NCI-H82 (cell line): ENCODE measurements at places on chromosomes 6 and 20.

DNA sequence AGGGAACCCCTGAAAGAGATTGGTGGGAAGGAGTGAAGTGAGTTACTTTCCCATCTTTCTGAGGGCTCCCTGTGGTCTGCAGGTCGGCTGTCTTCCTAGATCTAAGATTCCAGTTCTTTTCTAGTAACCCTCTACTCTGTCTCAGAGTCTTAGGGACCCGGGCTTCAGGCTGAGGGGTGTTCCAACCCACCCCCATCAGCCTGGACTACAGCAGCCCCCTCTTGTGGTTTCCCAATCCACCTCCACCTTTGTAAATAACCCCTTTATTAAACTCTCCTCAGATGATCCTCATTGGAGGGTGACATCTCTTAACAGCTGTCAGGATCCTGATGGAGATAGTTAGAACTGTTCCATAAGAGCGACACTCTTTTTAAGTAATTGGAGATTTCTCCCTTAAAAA lies 300.4 kb downstream of the LRFN2 start:
- DNase-seq, result peak; percentile 60

DNA sequence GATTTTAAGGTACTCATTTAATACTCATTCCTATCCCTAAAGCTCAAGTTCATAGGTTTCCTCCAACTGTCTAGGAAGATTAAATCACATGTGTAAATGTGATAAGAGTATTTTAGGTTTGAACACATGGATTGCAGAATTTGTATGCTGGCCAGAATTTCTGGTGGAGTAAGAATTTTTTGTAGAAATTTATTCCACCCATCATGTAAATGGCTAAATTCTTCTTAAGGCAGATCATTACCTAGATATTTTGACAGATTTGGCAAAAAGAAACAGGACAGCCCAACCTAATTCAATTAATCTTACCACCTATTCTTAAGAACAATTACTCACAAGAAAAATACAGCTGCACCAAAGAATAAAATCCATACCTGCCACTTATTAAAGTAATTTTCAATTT lies 261.6 kb downstream of the GRIK2 start:
- DNase-seq, result no peak

DNA sequence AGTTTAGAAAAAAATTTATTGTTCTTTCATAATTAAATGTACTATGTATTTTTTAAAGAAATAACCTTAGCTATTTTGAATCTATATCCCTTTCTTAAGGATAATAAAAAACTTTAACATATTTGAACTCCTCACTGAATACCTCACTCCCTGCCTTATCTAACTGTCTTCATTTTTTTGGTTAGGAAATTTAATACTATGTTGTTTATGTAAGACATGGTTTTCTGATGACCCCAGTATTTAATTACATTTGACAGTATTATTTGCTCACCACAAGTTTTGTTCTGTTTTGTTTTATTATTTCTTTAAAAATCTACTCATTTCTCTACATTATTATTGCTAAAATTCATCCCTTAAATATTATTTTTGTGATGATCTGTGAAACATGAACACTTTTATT lies 394.4 kb upstream of the ADGRB3 start:
- no peak for DNase-seq

DNA sequence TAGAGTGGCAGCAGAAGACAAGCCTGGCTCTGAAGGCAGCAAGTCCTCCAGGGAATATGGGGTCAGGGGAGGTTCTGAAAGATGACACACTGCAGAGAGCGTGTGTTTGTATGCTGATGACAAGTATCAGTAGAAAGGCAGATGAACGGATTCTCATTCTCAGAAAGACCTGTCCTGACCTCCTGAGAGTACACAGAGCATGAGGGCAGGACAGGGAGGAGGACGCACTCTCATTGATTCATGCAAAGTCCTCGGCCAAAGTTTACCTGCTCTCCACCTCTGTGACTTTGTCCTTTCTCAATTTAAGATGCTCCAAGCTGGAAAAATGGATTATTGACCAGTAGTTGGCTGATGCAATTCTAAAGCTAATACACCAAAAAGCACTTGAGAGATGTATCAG lies 156.7 kb downstream of the LPA start:
- no peak for DNase-seq

GRCh38 chr6:132354517-132355167 lies 46.6 kb downstream of the MOXD1 start:
- no peak for DNase-seq

DNA sequence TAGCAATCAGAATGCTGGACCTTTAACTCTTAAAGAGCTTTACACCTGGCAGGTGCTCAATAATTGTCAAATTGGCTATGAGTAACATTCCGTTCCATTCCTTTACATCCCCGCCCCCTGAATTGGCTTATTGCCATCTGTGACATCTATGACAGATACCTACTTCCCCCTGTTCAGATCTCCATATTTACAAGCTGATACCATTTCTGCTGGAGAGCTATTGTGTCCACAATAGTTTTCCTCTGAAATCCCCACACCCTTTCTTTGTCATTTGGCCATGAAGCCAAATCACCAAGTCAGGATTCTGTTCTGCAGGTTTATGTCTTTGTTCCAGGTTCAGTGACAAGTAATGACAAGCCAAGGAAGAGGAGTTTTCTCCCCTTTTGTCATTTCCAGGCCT lies 3.2 kb downstream of the CDH26 start:
- no peak for DNase-seq
